Stimulated activated CD4-positive, alpha-beta T cell treated with anti-CD3 and anti-CD28 coated beads, Interleukin-2, amount 100 ng/mL, for 24 hours (primary cell): ENCODE measurements at places on chromosomes 3 and 15.

- DNase-seq, result no peak
These were observed 51.0 kb downstream of the VGLL4 start for GRCh38 chr3:11592445-11593298.

- no peak for DNase-seq
These were observed 55.5 kb downstream of the ST6GAL1 start for GRCh38 chr3:186985661-186986364.

- DNase-seq, result no peak
These were observed 26.5 kb upstream of the PLOD2 start for GRCh38 chr3:146187334-146187950.

GRCh38 chr3:57659806-57660439 lies 33.0 kb downstream of the DENND6A start:
- no peak for DNase-seq

DNA sequence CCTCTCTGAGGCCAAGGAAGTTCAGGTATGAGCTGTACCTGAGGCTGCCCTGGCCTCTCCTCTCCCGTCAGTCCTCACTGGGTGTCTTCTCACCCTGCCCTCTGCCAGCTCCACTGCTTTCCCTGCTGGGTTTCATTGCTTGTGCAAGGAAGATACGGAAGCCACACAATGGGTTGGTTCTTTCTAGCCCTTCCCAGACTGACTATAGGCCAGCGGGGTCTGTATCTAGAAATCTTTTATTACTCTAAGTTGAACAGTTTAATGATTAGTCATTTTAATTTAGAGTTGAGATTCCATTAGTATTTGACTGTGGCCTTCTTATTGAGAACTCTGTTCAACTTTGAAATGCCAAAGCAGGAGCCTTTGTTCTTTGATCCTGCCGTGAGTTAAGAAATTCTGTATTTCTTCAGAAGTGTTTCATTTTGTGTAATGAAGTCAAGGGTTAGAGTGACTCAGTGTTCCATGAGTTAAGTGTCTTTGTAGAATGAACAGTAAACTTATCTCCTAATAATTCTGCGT lies 16.2 kb downstream of the C3orf62 start:
- no peak for DNase-seq

- no peak for DNase-seq
These were observed 270.5 kb upstream of the ADAMTS9 start for GRCh38 chr3:64958199-64958843.

DNA sequence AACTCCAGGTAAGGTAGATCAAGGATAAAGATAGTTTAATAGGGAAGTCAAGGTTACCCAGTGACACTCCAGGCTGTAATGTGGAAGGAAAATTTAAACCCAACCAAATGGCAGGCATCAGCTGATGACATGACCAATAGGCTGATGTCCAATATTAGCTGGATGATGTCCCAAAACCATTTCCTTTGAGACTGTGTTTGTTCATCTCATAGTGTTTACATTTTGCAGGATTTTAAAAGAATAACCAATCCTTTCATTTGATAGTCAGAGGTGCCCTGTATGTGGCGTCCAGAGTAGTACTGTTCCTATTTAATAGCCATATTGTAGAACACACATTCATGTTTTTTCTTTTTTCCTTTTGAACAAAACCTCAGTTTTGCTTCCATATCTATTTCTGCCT lies 23.3 kb upstream of the TMEM158 start:
- DNase-seq, result no peak

- DNase-seq, result peak; percentile 19
These were observed 97.2 kb upstream of the FLNB start for GRCh38 chr3:57910990-57911389.

- no peak for DNase-seq
These were observed 82.9 kb downstream of the IQSEC1 start for GRCh38 chr3:12990306-12990705.

GRCh38 chr3:141368062-141368924 lies at the start of gene ZBTB38:
ZBTB38 (plus strand) TSS chr3:141368504; CDS start chr3:141442389, 73,885 bp downstream.
- DNase-seq, result no peak

GRCh38 chr15:101795455-101795854 lies 7.9 kb upstream of the OR4F6 start:
- no peak for DNase-seq

DNA sequence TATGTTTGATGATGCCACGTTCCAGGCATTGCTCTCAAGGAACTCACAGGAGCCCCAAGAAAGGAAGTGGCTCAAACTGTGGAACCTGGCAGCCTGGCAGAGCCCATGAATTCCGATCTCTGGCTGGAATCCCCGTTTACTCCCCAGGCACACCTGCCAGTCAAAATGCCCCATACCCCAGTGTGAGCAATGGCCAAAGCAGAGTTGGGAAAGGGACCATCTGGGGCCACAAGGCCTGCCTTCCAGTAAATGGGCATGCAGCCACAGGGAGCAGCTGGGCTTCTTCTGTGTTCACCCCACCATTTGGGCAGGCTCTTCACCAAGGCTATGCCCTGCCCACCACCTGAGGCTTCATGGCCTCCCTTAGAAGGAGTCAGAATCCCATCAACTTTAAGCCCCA lies 257.0 kb upstream of the GOLGA6L4 start:
- no peak for DNase-seq

- DNase-seq, result no peak
These were observed 39.0 kb downstream of the LRTM1 start for GRCh38 chr3:54888873-54889272.

GRCh38 chr3:165830746-165831145 lies 6.5 kb downstream of the BCHE start:
- DNase-seq, result no peak

DNA sequence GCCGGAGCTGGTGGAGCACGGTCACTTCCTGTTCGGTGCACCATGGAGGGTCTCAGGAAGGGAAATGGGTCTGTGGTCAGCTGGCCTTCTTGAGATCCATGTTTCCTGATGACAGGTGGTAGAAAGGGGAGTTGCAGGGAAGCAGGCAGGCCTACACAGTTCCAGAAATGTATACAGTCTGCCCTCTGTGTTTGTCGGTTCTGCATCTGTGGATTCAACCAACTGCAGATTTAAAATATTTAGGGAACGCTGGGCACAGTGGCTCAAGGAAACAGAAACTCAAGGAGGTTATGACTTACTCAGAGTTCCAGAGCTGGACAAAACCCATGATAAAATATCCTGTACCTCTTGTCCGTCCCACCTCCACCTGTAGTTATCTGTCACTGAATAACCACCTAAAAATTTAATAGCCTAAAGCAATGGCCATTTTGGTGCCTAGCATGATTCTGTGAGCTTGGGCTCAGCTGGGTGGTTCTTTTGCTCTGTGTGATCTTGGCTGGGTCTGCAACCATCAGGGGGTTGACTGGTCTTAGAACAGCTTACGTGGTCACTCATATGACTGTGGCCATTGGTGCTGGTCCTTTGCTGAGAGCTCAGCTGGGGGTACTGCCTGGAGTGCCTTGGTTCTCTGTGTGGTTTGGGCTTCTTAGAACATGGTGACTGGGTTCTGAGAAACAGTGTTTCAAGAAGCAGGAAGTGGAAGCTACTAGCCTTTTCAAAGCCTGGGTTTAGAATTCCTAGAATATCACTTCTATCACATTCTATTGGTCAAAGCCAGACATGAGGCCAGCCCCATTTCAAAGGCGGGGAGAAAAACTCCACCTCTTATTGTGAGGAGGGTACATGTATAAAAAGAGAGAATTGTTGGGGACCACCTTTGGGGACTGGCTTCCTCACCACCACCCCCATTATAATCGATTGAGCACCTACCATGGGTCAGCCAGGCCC lies 239.7 kb upstream of the BHLHE40 start:
- no peak for DNase-seq

DNA sequence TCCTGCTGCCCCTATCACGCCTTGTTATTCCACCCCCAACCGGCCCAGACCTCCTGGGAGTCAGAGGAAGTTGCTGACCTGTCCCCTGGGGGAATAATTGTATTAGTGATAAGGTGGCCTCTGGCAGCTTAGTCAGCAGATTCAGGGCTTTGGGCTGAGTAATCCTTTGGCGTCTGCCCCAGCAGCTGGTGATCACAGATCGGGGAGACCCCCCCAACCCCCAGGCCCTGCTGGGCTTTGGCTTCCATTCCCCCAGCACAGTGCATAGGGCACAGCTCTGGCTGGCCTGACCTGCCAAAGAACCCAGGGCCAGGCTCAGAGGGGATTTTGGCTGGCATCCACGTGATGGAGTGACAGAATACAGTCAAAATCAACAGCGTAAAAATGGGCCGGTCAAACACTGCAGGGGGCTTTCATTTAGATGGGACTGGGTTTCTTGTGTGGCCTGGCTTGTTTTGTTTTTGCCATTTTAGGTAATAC lies 3.9 kb upstream of the NR2E3 start:
- no peak for DNase-seq
